ENCODE measurements at places on chromosomes 16 and 17. TPM values are rescaled to one million over a fixed set of nuclear protein-coding genes. Genes with fewer than 3 reads are reported as not detected.
A peak's percentile ranks its signal among the peaks of the same experiment; 100 is the strongest.

- DNase-seq = no peak
Measured at GRCh38 chr17:21302711-21303425, 18.4 kb downstream of the MAP2K3 start.

- DNase-seq = no peak
Measured at GRCh38 chr17:77072670-77073069, 68.1 kb upstream of the SEC14L1 start.

GRCh38 chr17:29753845-29754439 lies 131.2 kb upstream of the CORO6 start:
- no peak for DNase-seq

DNA sequence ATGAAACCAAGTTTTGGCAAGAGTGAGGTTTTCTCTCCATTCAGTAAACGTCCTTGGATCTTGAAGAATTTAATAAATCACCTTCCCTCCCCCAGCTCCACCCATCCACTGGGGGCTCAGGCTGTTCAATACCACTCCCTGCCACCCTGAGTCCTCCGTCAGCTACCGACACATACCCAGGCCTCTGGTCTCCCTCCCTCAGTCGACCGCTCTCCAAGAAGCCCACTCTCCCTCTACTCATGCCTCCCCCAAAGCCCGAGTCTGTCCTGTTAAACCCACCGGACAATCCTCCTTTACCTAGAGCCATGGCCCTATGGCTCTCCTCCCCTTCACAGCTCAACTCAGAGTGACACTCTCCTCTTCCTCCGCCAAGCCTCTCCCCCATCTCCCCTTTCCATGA lies 19.7 kb upstream of the SLC4A1 start:
- no peak for DNase-seq

GRCh38 chr17:74922694-74923537 lies at the start of gene USH1G:
TSS of gene USH1G (minus strand) at chr17:74923255. CDS start at chr17:74923073, 182 bp downstream.
- no peak for DNase-seq

- no peak for DNase-seq
Measured at GRCh38 chr16:75225678-75226515, 7.1 kb downstream of the CTRB1 start.

DNA sequence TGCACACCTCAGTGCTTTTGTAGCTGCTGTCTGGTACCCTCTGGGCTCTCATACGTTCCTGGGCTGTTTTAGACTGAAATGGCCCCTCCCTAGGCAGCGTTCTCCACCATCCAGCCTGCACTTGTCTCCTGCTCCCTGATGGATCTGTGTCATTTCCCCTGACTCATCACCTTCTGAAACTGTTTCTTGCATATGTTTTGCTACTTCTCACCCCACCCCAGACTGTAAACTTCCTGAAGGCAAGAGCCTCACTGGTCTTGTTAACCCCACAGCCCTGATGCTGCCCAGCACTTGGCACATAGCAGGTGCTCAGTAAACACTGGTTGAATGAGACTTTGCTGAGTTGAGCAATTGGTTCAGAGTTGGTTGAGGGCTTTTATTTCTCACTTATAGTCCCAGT lies 78.7 kb downstream of the CRISPLD2 start:
- no peak for DNase-seq

GRCh38 chr16:13906168-13907089 lies 13.5 kb upstream of the ERCC4 start:
- DNase-seq = no peak

GRCh38 chr17:71765437-71765836 lies 355.4 kb upstream of the SOX9 start:
- DNase-seq = no peak

- no peak for DNase-seq
Measured at GRCh38 chr17:43755389-43755875, 3.2 kb downstream of the SOST start.

GRCh38 chr17:5582209-5583185 lies 1.8 kb downstream of the NLRP1 start:
- peak; percentile 41 for DNase-seq

DNA sequence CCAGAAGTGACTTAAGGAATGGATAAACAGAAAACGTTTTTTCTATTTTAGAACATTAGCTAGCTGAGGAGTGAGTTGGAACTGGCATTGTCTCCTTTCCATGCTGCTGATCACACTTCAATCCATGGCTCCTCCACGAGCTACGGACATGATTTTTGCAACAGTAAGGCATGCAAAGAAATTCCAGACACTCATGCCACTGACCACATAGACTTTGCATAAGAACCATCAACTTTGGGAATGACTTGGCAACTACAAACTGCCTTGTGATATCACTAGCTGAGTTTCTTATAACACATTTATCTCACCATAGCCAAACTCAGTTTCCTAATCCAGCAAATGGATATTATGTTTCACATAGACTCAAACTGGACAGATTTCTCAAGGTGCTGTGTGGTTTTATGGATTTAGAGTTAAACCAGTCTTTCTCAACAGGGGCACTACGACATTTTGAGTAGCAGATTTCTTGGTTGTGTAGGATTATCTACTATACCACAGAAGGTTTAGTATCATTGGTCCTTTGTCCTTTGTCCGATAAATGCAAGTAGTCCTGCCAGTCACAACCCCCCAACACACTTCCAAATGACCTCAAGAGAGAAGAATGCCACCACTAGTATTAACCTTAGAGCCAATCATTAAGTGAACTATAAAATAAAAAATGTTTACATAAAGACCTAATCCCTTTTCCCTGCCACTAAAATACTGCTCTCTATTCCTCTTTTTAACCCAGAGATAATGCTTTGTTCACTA lies 48.3 kb upstream of the C17orf78 start:
- DNase-seq = no peak

GRCh38 chr16:85169333-85170065 lies 57.2 kb upstream of the CIBAR2 start:
- DNase-seq = peak; percentile 47

GRCh38 chr17:58385359-58385899 lies 31.9 kb downstream of the RNF43 start:
- DNase-seq = no peak

GRCh38 chr17:4542726-4543191 lies 12.4 kb downstream of the MYBBP1A start:
- no peak for DNase-seq

DNA sequence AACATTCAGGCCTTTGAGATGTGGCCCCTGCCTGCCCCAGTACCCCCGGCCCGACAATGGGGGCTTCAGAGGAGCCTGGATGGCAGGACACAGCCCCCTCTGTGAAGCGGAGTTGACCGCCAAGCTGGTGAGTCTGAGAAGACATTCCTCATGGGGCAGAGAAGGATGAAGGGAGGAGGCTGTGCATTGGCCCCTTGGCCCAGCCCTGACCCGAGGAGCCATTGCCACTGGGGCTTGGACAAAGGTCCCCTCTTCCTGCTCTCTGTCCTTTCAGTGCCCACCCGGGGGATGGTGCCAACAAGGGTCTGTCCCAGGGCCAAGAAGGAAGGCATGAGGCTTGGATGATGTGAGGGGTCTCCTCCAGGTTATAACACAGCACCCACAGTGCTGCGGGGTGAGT lies 30.9 kb upstream of the PHB1 start:
- no peak for DNase-seq

DNA sequence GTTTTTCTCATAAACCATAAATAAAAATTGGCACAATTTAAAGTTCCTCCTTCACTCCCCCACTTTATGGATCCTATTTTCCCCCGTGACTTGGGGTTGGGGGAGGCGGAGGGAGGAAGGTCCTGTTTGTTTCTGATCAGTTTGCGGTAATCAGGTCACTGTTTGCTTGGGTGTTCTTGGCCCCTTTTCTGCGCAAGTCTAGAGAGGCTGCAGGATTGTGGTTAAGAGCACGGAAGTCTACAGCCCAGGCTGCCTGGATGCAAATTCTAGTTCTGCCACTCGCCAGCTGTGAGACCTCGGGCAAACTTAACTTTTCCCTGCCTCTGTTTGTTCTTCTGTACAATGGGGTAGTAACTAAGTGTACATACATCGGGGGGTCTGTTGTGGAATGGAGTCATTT lies 12.1 kb downstream of the ATP2C2 start:
- DNase-seq = no peak

- DNase-seq = no peak
Measured at GRCh38 chr16:65546353-65546791, 424.5 kb upstream of the CDH11 start.

DNA sequence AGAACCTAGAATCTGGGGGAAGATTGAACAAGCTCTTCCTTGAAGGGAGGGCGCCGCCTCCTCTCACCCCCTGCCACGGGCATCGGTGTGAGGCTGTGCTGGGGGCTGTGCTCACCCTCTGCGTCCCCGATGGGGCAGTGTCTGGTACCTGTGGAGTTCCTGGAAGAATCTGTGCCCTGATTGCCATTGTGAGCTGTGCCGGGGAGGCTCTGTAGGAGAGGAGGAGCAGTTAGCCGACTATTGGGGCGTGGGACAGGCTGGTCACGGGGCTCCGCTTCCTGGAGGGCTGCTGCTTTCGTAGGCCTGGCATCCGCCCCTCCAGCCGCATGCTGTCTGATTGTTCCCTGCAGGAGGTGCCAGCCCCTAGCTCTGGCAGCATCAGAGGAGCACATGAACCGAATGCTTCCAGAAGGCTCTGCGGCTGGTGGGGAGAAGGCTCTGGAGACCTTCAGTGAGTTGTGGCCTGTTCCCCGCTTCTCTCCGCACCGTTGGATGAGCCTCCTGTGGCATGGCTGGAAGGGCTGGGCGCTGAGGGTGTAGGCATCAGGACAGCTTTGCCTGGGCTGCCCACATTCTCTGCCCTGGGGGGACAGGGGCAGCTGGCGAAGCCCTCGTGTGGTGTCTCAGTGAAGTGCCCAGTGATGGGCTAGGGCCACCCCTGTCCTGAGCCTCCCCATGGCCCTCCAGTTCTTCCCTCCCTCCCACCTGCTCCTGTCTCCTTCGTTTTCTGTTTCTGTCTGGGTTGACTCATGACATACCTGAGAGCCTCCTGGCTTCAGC lies 86.9 kb downstream of the SEC14L1 start:
- DNase-seq = no peak

Gene HS3ST4
- not detected for total RNA-seq

Gene TRIM72
- not detected for total RNA-seq

Gene GSG1L
- not detected for total RNA-seq

Gene CORO6
- total RNA-seq = 0.35 TPM

Gene CACNG4
- 0.10 TPM for total RNA-seq

Gene SLX4
- total RNA-seq = 2.8 TPM

Gene ITGB4
- total RNA-seq = 2.6 TPM

Gene CCDC144A
- total RNA-seq = 0.43 TPM

Gene PLCG2
- 12.1 TPM for total RNA-seq

All from left lobe of liver (tissue), 2 donors.